ENCODE measurements at places on chromosomes 2 and 18.
A peak's percentile ranks its signal among the peaks of the same experiment; 100 is the strongest.

DNA sequence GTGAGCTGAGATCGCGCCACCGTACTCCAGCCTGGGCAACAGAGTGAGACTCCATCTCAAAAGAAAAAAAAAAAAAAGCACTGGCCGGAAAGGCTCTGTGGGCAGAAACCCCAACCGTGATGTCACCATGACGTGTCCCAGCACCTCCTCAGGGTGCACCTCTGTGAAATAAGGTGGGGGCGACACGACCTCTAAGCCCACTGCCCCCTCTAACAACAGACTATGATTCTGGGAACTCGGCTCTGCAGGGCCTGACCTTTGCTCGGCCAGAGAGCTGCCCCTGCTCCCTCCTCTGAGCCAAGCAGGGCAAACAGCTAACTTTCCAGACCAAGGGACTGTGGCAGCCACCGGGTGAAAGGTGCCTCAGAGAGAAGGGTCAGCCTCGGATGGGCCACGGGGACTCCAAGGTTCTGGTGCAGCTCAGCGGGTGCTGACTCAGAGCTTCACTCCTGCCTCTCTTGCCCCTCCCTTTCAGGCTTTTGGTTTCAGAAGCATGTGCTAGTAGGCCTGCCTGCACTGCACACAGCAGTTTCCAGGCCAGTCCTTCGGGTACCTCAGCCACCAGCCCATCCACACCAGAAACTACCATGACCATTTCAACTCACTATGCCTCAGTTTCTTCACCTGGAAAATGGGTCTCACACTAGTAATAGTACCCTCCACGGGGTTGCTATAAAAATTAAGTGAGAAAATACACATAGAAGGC, 8.0 kb downstream of the TMBIM1 start:
- no peak for DNase-seq

GRCh38 chr2:217727801-217728200, 275.0 kb downstream of the TNS1 start:
- DNase-seq = no peak

DNA sequence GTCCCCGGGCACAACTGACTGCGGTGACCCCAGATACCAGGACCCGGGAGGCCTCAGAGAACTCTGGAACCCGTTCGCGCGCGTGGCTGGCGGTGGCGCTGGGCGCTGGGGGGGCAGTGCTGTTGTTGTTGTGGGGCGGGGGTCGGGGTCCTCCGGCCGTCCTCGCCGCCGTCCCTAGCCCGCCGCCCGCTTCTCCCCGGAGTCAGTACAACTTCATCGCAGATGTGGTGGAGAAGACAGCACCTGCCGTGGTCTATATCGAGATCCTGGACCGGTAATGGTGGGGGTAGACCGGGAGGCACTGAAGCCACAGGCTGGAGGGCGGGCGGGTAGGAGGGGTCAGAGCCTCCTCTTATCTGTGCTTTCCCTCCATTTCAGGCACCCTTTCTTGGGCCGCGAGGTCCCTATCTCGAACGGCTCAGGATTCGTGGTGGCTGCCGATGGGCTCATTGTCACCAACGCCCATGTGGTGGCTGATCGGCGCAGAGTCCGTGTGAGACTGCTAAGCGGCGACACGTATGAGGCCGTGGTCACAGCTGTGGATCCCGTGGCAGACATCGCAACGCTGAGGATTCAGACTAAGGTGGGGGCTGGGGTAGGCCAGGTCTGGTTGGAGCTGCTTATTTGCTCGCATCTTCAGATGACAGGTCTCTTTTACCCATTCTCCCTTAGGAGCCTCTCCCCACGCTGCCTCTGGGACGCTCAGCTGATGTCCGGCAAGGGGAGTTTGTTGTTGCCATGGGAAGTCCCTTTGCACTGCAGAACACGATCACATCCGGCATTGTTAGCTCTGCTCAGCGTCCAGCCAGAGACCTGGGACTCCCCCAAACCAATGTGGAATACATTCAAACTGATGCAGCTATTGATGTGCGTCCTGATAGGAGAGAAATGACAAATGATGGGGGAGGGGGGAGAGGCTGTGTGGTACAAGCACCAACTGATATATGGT, 780 bp downstream of the HTRA2 start:
- DNase-seq = peak; percentile 41

GRCh38 chr2:207184768-207185167, 19.0 kb upstream of the KLF7 start:
- no peak for DNase-seq

DNA sequence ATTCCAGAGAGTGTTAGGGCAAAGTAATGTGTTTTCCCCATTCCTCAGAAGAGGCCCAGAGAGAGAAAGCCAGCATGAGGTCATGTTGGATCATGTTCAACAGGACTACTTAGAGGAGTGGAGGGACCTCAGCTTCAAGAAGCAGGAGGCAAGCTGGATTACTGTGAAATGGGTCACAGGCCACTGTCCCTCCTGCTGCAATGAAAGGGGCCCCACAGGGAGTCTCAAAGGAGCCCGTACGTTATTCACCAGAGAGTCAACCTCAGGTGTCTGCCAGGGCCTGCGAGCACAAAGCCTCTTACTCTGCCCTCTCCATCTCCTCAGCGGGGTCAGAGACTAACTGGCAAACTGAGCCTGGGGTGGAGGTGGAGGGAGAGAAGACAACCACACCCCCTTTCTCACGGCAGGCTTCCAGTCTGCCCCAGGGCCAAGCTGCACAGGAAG, 27.2 kb upstream of the ACYP2 start:
- DNase-seq = no peak

GRCh38 chr2:18833941-18834340, 244.6 kb upstream of the NT5C1B start:
- DNase-seq = no peak

DNA sequence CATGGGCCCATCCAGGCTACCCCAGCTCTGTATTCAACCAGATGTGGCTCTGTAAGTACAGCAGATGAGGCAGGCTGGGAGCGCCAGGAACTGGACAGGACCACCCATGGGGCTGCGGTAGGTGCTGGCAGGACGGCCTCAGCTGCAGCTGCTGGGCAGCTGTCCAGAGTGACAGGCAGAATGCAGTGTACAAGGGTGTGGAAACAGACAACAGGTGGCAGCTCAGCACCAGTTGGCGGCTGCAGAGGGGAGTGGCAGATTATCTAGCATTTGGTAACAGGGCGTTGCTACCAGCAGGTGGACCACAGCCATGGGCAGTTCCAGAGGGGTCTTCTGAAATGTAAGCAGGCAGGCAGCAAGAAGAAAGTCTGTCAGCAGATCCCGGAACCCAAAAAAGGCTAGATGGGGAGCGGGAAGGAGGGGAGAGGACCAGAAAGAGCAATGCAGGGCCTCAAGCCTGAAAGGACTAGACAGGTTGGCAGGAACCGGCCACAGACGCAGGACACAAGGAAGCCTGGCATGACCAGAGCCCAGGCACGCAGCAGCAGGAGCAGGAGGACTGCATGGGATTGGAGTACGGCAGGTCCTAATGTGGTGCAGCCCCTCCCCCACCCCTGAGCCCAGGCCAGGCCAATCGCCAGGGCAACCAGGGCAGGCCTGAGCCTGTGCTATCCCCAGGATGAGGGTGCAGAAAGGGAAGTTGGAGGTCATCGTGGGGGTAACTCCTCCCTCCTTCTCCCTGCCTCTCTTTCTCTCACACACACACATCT, 24.7 kb downstream of the PKDCC start:
- DNase-seq = peak; percentile 69

DNA sequence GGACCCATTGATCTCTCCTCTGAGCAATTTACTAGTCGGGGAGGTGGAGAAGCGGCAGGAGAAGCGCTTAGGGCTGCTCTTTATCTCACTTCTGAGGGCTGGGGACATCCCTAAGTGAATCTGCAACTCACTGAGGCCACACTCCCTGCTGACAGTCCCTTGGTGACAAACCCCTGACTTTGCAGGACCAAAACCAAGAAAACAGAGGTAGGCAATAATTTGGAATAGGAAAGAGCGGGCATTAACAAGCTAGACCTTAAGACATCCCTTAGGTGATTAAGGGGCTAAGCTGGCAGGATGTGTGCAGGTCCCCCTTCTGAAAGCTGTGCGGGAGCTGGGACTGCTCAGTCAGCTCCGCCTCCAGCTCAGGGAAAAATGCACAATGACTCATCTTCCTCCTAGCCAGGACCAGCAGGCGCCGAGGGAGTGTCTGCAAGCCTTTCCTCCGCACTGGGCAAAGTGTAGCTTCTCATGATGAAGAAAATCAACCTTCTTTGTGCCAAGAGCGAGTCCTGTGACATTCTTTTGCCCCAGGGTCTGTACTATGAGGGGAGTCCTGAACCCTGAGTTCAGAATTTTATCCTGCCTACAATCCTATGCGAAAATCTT, 63.3 kb downstream of the BOD1L2 start:
- peak; percentile 22 for DNase-seq

DNA sequence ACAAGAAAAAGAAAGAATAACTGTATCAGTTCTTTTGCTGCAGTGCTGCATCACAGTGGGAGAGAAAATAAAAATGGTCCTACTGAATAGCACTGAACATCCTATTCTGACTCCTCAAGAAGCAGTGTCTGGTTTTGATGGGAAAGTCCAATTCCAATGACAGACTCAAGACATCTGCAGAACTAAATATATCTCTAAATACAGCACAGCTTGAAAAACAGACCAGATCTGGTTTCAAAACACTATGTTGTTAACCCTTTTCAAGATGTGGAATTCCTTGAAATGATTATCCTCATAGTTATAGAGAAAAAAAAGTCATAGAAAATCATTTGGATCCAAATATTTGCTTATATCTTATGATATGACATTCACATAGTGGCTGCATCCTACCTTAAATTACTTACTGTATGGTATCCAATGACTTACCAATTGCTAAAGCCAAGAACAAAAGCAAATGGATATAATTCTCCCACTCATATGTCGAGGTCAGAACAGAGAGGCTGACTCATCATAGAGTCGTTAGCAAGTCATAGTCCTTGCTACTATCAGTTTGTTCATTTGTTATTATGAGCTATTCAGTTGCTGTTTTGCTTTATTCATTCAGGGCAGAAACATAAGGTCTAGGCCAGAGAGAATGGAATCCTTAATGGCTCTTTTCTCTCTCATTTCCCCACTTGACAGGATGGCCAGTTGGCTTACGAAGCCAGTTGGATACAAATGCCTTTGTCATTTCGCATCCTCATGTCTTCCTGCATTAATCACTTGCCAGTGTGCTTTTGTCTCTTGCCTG, 62.5 kb upstream of the ACVR2A start:
- no peak for DNase-seq

DNA sequence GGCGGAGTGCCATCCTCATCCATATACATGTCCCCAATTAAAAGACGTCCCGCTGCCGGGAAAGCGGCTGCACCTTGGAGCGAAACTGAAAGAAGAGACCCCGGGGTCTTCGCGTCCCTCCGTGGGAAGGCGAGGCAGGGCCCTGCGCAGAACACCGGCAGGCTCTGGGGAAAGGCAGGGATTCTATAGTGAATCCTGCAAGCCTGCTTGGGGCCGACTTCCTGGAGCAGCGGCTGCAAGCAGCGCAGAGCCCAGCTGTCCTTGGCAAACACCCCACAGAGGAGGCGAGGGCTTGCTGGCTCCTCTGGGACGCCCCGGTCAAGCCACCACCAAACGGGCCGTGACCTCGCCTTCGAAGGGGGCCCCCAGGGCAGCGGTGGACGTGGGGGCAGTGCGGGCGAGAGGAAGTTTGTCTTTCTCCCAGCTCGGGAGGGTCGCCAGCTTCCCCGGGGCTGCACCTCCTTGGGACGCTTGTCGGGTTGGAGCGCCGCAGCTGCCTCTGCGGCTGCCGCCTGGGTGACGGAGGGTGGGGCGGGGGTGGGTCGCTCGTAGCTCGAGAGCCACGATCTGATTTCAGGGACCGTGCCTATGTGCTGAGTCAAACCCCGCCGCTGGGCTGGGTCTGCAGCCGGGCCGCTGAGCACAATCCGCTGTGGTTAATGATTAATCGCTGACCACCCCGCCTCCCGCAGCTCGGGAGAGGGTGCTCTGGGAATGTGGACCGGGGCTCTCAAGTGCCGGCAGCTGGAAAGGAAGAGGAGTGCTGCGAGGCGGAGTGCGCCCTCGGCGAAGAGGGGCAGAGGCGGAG, 486 bp upstream of the GPR39 start:
- DNase-seq = peak; percentile 37

- DNase-seq = no peak
These were observed 18.8 kb downstream of the RAB31 start for GRCh38 chr18:9726936-9727335.

DNA sequence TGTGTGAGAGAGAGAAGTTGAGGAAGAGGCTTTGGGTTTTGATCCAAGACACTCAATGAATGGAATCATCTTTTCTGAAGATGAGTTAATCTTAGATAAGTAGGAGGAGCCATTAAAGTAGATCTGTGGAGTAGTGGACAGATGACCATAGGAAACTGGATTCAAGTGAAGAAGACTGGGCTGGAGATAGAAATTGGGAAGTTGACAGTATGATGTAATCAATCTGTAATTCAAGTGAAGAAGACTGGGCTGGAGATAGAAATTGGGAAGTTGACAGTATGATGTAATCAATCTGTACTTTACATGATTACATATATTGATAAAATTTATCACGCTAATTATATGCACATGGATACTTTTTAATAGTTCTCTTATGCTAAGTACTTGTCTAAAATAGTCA, 92.8 kb downstream of the PHLPP1 start:
- DNase-seq = no peak

DNA sequence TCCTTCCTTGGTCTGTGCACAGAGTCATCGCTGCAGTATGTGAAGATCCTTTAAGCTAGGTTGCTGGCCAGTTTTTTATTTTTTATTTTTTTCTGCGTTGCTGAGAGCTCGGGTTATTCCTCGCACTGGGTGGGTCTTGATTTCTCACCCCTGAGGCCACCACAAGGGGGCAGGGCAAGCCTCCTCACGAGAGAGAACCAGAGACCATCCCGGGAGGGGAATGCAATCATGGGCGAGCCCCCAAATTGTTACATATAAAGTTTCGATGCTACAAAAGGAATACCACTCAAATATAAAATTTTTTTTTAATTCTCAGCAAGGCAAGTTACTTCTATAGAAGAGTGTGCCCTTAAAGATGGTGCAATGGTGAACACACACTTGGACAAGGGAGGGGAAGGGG, 24.9 kb downstream of the HTR2B start:
- DNase-seq = no peak

GRCh38 chr2:71380665-71381064, 49.1 kb downstream of the ZNF638 start:
- DNase-seq = no peak

DNA sequence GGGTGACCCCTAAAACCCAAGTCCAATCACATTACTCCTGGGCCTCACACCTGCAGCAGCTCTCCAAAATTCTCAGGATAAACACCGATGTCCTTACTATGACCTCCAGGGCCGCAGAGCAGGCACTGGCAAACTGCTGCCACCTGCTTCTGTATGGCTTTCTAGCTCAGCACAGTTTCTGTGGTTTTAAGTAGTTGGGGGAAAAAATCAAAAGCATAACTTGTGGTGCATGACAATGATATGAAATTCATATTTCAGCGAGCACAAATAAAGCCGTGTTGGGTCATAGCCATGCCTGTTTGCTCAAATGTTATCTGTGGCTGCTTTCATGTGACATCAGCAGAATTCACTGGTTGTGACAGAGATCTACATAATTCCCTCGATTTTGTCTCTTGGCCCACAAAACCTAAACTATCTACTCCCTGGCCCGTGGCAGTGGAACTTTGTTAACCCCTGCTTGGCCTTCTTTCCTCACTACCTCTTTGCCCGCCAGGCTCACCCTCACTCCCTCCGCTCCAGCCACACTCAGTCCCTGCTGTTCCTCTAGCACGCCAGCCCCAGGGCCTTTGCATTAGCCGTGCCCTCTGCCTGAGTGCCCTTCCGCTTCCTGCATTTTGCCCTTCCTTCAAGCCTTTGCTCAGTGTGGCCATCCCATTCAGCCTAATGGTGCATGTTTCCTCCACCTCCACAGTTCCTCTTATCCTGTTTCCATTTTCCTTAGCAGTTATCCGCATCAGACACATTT, 108.3 kb downstream of the AGAP1 start:
- no peak for DNase-seq

All from heart right ventricle (tissue), 16 donors.